Activated naive CD8-positive, alpha-beta T cell treated with anti-CD3 and anti-CD28 coated beads for 36 hours (primary cell): ENCODE measurements at places on chromosomes 1 and 21.

DNA sequence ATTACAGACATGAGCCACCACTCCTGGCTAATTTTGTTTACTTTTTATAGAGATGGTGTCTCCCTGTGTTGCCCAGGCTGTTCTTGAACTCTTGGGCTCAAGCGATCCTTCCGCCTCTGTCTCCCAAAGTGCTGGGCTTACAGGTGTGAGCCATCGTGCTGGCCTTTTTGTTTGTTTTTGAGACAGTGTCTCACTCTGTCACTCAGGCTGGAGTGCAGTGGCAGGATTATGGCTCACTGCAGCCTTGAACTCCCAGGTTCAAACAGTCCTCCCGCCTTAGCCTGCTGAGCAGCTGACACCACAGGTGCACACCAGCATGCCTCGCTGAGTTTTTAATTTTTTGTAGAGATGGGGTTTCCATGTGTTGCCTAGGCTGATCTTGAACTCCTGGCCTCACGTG, 49.1 kb downstream of the ADARB1 start:
- no peak for DNase-seq

DNA sequence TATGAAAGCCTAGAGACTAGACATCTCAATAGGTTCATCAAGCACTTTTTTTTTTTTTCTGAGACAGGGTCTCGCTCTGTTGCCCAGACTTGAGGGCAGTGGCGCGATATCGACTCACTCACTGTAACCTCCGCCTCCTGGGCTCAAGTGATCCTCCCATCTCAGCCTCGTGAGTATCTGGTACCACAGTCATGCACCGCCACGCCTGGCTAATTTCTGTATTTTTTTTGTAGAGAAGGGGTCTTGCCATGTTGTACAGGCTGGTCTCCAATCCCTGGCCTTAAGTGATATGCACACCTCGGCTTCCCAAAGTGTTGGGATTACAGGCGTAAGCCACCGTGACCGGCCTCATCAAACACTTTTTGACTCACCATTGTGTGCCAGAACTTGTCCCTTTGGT, 613 bp upstream of the GPATCH4 start:
- DNase-seq = no peak

DNA sequence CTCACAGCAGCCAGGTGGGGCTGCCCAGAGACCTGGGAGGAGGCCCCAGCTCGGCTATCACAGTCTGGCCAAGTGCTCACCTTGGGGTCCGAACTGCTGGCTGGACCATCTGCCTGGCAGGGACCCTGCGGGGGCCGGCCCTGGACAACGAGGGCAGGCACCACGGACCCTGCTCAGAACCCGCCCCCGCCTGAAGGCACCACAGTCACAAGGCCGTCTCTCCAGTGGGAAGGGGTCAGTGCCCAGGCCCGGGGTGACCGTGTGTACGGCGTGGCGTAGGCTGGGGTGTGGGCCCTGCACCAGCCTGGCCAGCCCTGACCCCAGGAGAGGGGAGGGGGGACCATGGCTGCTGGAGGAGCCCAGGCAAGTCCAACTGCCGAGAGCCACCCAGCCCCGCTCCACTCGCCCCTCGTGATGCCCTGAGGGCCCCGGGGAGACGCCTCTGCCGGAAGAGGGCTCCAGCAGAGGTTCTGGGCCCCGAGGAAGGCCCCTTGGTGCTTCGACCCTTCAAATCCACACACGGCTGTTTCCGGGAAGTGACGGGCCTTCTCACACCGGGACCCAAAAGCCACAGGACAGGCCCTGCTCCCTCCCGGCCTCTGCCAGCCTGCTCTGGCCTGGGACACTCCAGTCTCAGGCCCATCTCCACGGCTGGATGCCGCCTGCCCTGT, 11.2 kb upstream of the RNF223 start:
- no peak for DNase-seq

- DNase-seq = no peak
These were observed 31.4 kb downstream of the PRDX6 start for GRCh38 chr1:173508541-173508940.

- DNase-seq = no peak
These were observed 212.4 kb upstream of the SPAG17 start for GRCh38 chr1:118397496-118397859.

DNA sequence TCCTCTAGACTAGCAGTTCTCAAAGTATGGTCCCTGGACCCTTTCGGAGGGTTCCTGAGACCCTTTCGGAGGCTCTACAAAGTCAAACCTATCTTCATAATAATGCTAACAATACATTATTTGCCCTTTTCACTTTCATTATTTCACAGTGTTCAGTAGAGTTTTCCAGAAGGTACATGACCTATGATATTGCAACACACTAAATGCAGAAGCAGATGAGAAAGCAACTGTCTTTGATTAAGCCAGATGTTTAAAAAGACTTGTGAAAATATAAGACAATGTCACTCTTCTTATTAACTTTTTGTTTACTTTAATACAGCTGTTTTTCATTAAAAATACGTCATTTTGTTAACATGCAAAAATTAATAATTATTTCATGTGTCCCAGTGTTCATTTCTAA, 5.8 kb downstream of the KCNJ10 start:
- DNase-seq = no peak

- DNase-seq = no peak
These were observed 38.7 kb downstream of the ETNK2 start for GRCh38 chr1:204112876-204113730.

- DNase-seq = peak; percentile 67
These were observed 6.4 kb upstream of the GUCA2B start for GRCh38 chr1:42146626-42147320.

GRCh38 chr21:27725916-27726315, 759.0 kb upstream of the ADAMTS5 start:
- DNase-seq = no peak

DNA sequence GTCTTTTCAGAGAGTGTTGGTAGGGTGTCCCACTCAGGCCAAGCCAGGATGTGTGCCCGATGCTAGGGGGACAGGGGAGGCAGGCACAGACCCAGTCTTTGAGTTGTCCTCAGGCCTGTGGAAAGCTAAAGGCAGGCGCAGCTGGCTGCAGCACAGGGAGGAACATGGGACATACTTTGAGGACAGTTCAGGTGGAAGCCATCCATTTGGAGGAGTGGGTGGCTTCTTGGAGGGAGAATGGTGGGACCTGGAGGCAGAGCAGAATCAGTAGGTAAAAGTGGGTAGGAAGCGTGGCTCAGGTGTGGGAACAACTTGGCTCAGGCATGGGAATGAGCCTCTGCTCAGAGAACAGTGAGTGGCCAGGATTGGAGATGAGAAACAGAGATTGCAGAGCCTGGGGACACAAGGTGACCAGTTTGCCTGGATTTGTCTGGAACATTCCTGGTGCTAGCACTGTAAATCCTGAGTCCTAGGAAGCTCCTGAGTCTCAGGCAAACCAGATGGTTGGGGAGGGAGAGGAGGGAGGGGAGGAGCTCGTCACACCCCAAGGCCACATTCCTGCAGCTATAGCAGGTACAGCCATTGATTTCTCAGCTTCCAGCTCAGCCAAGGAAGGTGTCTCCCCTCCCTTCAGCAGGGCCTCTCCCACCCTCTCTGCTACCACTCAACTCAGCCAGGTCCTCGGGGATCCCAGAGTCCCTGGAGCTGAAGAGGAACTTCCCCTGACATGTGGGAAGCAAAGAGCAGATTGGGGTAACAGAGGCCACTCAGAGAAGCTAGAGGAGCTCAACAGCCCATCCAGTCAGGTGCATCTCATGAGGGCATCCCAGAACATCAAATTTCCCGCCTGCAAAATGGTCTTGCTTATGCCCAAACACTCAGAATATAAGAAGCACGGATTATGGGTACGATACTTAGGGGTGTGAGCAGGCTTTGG, 65.2 kb upstream of the TINAGL1 start:
- no peak for DNase-seq

DNA sequence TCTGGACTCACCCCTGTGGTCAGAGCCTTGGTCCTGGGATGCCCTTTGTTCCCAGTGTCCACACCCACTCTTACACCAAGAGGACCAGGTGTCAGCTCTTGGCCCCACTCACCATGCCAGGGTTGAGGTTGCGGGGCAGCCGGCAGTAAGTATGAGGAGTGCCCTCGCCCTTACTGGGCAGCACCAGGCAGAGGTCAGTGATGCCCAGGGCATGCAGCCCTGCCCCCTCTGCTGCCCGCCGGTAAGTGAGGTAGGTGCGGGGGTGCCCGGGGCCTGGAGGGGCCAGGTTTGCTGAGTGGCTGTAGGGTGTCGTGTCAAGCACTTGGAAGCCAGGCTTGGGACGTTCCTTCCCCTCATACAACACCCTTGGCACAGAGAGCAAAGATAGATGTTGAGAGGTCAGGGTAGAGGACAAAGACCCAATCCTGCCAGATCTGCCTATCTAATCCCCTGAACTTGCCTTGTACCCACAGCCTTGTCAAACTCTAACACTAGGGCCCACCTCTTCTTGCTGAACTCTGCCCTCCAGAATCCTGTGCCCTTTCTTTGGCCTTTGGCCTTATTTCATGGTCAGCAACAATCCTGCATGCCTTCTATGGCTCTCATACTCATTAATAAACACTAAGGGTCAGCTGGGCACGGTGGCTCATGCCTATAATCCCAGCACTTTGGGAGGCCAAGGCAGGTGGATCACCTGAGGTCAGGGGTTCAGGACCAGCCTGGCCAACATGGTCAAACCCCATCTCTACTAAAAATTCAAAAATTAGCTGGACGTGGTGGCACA, 3.6 kb downstream of the DENND4B start:
- DNase-seq = no peak

DNA sequence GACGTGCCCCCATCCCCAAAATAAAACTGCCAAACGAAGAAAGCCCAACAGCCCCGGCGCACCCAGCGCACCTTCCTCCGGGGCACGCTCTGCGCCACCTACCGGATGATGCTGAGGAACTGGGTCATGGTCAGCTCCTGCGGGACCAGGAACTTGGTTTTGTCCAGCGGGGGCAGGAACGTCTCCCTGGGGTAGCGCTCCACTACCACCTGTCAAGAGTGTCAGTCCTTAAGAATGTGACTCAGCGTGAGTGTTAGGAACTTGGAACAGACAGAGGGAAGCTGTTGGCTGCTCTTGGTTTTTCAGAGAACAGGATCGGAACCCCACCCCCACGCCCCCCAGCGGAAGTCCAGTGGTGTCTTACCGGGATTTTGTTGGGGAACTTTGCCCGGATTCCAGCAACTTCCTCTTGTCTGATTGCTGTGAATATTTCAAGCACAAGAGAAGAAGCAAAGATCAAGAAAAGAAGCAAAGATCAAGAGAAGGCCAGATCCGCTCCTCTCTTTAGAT, 431 bp downstream of the MAP1LC3C start:
- DNase-seq = peak; percentile 48

GRCh38 chr21:25647647-25648046, 8.6 kb downstream of the JAM2 start:
- DNase-seq = no peak

GRCh38 chr1:36149973-36150295, 648 bp upstream of the TRAPPC3 start:
- no peak for DNase-seq
